Esophagus squamous epithelium (tissue), 5 donors: ENCODE measurements at places on chromosomes 2 and 18.

DNA sequence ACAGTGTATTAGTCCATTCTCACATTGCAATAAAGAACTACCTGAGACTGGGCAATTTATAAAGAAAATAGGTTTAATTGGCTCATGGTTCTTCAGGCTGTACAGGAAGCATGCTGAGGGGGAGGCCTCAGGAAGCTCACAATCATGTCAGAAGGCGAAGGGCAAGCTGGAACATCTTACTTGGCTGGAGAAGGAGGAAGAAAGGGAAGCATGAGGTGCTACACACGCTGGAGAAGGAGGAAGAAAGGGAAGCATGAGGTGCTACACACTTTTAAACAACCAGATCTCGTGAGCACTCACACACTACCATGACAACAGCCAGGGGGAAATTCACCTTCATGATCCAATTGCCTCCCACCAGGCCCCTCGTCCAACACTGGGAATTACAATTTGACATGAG is 95.3 kb upstream of the FAM110C start:
- no peaks in the 10 kb centered on the region for H3K27me3 ChIP-seq
- H3K4me3 ChIP-seq = no peak overlapping the region
- H3K36me3 ChIP-seq = no peaks in the 10 kb centered on the region

GRCh38 chr2:28219758-28220368 is 172.8 kb upstream of the FOSL2 start:
- no peak overlapping the region for H3K4me3 ChIP-seq
- H3K36me3 ChIP-seq = no peaks in the 10 kb centered on the region
- H3K4me1 ChIP-seq = peaks cover 7% of the 10 kb centered on the region
- no peaks in the 10 kb centered on the region for H3K27me3 ChIP-seq
- H3K27ac ChIP-seq = no peak overlapping the region
- no peak for DNase-seq

DNA sequence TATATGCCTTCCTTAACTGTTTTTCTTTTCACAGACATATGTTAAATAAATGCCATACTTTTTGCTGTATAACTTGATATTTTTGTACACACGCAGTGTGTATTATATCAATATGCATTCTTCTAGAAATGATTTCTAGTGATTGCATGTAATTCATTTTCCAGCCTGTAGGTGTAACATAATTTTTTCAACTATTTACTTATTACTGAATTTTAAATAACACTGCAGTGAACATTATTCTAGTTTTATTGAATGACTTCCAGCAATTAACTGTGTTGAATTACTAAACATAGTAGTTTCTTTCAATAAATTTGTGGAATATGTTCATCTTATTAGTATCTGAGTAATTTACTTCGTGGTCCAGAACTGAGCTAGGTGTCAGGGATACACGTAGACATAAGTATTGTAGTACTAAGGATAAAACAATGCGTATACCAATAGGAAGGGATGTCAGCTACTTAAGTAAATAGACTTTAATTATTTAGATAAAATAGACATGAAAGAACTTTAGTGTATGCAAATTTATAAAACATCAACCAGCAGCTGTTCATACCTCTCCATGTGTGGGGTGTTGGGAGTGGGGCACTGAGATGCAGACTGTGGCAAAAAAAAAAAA is 28.0 kb downstream of the TANC1 start:
- no peaks in the 10 kb centered on the region for H3K27me3 ChIP-seq
- peaks cover 13% of the 10 kb centered on the region for H3K4me1 ChIP-seq
- DNase-seq = no peak
- H3K36me3 ChIP-seq = no peaks in the 10 kb centered on the region
- no peak overlapping the region for H3K27ac ChIP-seq
- H3K4me3 ChIP-seq = no peak overlapping the region

DNA sequence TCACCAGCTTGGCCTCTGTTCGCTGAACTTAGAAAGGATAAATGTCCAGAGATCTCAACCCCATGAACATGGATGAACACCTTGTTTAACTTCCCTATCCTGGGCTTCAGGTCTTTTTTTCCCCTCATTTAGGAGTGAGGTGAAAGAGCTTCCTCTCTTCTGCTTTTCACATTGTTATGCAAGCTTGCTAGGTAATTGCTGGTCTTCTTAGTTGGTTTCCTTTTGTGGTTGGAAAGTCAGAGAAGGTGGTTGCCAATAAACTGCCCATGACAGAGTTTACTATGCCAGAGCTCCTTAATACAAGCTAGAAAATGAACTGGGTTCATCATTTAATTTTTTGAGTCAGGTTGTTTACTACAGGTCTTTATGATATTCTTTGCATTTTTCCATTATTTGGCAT is 16.6 kb downstream of the SLC9A4 start:
- H3K4me3 ChIP-seq = no peak overlapping the region
- no peak overlapping the region for H3K27ac ChIP-seq
- H3K36me3 ChIP-seq = no peaks in the 10 kb centered on the region
- DNase-seq = no peak
